T-helper 17 cell (primary cell): ENCODE measurements at places on chromosomes 16 and 17. TPM values are rescaled to one million over a fixed set of nuclear protein-coding genes. Genes with fewer than 3 reads are reported as not detected.

Gene COPZ2
- total RNA-seq, result not detected

Gene RASL10B
- total RNA-seq, result 0.10 TPM

Gene TERB1
- total RNA-seq, result not detected

Gene KIF2B
- total RNA-seq, result not detected

Gene CDH1
- 0.44 TPM for total RNA-seq

Gene TEDC2
- 0.70 TPM for total RNA-seq

Gene PRSS33
- total RNA-seq, result not detected

Gene MYL11
- total RNA-seq, result 1.8 TPM

Gene ZG16
- not detected for total RNA-seq

Gene SGSH
- total RNA-seq, result 136 TPM

Gene LGALS9C
- total RNA-seq, result not detected

Gene SOST
- total RNA-seq, result not detected

Gene CCL8
- not detected for total RNA-seq

Gene CSH2
- 4.0 TPM for total RNA-seq

Gene CA7
- not detected for total RNA-seq

Gene TMEM88
- 31.0 TPM for total RNA-seq

Gene COG4
- 26.3 TPM for total RNA-seq

Gene NEUROD2
- total RNA-seq, result not detected

Gene C16orf92
- total RNA-seq, result not detected

Gene NDRG4
- 1.3 TPM for total RNA-seq

Gene TMEM132E
- total RNA-seq, result not detected

Gene PAGR1
- total RNA-seq, result 15.2 TPM

Gene KRT13
- not detected for total RNA-seq

Gene CTRB2
- not detected for total RNA-seq

Gene RCVRN
- not detected for total RNA-seq

Gene SLC25A10
- total RNA-seq, result 3.4 TPM

Gene C16orf54
- total RNA-seq, result 259 TPM

Gene ABCA8
- total RNA-seq, result not detected

Gene PRSS21
- total RNA-seq, result not detected
